Right ventricle myocardium superior (tissue), 1 donor: ENCODE measurements at places on chromosomes 6 and 20. TPM values are rescaled to one million over a fixed set of nuclear protein-coding genes. Genes with fewer than 3 reads are reported as not detected.

The MTCH1 gene
- 205 TPM for total RNA-seq

The ADNP gene
- 28.8 TPM for total RNA-seq

The LAMA5 gene
- total RNA-seq = 79.6 TPM

The SERINC3 gene
- 84.4 TPM for total RNA-seq

The LINC00237 gene
- not detected for total RNA-seq

The SLC44A4 gene
- not detected for total RNA-seq

The ZBTB46 gene
- total RNA-seq = 13.5 TPM

The RWDD1 gene
- total RNA-seq = 65.2 TPM

The EFHC1 gene
- total RNA-seq = 6.4 TPM

The AHI1 gene
- 8.5 TPM for total RNA-seq

The SIRPD gene
- not detected for total RNA-seq

DNA sequence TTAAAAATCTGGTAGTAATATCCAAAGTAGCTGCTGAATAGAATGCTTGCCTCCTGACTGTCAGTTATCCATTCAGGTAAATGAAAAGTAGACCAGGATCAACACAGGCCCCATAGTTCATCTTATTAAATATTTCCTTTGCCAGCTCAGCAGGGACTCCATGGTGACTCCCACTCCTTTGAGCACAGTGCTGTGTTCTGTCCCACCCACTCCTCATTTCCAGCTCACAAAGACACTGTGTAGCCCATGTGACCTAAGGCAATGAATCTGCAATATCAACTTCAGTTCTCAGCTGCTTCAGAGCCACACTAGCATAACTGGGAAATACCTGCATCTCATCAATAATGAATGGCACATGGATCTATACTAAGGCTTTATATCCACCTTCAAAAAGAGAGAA is 189.5 kb upstream of the MANEA start:
- no peak for DNase-seq

- no peak for DNase-seq
Measured at GRCh38 chr6:125611573-125612344, 137.7 kb upstream of the HEY2 start.

GRCh38 chr6:15386756-15387112 is 140.9 kb downstream of the JARID2 start:
- no peak for DNase-seq

- DNase-seq = no peak
Measured at GRCh38 chr20:44123874-44124535, 63.0 kb downstream of the JPH2 start.

DNA sequence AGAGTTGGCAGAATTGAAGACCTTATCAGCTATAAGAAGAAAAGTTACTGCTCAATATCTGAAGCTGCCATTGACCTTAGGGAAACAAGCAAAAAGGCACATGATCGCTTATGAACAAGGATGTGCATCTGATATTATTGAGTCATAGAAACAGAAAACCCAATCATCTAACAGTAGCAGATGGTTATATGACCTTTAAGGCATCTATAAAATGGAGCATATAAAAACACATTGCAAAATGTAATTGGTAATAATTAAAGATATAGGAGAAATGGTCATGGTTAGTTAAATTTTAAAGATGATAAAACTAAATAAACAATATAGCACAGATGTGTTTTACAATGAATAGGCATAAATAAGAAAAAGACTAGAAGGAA is 260.1 kb upstream of the TAB2 start:
- no peak for DNase-seq

GRCh38 chr6:30325873-30326525 is 728 bp upstream of the TRIM39 start:
- DNase-seq = no peak

DNA sequence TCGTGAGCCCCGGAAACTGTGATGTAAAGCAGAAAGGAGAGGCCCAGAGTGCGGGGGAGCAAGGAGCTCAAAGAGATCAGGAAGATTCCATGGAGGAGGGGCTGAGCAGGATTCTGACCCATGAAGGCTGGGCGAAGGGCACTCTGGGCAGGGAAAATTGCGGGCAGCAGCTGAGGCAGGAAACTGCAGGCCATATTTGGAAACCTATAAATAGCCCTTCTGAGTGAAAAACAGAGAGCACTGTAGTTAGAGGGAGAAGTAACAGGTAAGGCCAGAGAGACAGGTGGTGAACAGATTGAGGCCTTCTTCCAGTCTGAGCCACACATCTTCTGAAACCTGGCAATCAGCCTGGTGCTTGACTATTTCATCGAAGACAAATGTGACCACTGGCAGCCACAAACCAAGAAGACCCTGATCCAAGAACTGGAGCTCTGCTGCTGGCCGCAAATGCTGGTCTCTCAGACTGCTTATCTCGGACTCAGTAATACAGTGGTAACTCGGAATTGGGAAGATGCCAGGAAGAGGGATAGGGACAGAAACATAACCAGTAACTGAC is 14.1 kb upstream of the BEND3 start:
- DNase-seq = no peak

DNA sequence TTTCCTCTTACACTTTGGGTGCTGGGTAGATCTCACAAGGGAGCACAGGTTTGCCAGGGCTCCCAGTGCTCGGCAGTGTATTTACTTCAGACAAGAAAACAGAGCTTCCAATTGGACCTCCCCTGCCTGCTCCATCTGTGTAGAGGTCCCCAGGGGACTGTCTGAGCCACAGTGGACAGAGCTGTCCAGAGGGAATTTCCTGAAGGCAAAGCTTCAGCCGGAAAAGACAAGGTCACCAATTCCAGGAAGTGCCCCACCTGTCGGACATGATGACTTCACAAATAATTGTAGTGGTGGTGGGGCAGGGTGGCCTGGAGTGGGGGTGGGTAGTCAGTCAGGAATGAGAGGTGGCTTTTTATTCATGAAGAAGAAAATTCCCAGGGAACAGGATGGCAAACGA is 18.6 kb downstream of the ADGRF5 start:
- no peak for DNase-seq

GRCh38 chr6:33450434-33450833 is 3.9 kb upstream of the ZBTB9 start:
- no peak for DNase-seq

DNA sequence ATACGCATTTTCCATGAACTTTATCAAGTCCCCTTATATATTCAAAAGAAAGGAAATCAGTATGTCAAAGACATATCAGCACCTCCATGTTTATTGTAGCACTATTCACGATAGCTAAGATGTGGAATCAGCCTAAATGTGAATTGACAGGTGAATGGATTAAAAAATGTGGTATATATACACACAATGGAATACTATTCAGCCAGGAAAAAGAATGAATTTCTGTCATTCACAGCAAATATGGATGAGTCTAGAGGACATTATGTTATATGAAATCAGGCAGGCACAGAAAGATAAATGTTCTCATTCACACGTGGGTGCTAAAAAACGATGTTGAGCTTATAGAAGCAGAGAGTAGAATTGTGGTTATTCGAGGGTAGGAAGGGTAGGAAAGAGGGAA is 5.3 kb downstream of the FIG4 start:
- no peak for DNase-seq

- DNase-seq = no peak
Measured at GRCh38 chr6:6875818-6876470, 231.8 kb upstream of the RREB1 start.

GRCh38 chr6:12007887-12008286 is 4.2 kb upstream of the HIVEP1 start:
- no peak for DNase-seq

- peak; percentile 70 for DNase-seq
Measured at GRCh38 chr20:60057123-60057865, 99.1 kb downstream of the CDH26 start.

DNA sequence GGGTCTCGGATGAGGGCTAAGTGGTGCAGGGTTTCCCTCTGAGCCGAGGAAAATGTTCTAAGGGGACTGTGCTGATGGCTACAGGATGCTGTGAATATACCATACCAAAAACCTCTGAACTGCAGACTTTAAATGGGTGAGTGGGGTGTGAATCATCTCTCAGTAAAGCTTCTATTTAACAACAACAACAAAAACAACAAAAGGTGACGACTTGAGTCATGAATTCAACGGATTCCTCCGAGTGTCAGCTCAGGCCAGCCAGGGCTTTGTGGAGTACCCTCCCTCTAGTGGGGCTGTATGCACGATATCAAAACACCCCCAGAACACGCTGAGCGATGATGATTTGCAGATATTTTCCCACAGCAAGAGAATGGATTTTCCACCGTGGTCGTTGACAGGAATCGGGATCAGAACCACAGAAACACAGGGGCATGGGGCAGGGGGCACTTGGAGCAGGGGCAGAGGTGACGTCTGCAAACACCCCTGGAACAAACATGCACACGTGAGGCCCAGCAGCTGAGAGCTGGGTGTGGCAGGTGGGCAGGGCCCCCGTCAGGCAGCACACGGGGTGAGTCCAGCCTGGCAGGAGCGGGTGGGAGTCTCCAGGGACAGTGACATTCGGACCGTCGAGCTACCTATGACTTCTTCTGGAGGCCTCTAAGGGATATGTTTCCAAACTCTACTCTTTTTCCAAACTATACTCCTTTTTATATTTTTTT is 38.6 kb downstream of the SLC2A4RG start:
- DNase-seq = no peak

DNA sequence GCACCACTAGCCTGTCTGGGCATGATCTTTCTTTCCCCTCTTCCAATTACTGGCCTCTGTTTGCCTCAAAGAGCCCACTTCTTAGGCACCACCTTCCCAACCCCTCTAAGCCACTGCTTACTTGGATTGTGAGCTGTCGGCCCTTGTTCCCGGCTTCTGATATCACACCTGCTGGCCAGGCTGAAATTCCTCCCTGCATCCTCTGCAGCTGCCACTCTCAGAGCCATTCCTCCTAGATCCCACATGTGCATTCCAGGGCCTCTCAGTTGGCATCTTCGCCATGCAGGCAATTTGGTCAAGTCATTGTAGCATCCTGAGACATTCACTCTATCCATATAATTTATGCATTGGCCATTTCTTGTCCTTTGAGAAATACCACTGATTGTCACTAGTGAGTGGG is 135.9 kb downstream of the OLIG3 start:
- no peak for DNase-seq
